ENCODE measurements at places on chromosomes 7 and 10.
A peak's percentile ranks its signal among the peaks of the same experiment; 100 is the strongest.

GRCh38 chr7:130841416-130841815 is 107.4 kb upstream of the KLF14 start:
- no peak for DNase-seq

- DNase-seq: no peak
Measured at GRCh38 chr10:72832701-72833100, 60.8 kb upstream of the OIT3 start.

GRCh38 chr10:93106631-93107072 is 33.0 kb downstream of the CYP26A1 start:
- no peak for DNase-seq

DNA sequence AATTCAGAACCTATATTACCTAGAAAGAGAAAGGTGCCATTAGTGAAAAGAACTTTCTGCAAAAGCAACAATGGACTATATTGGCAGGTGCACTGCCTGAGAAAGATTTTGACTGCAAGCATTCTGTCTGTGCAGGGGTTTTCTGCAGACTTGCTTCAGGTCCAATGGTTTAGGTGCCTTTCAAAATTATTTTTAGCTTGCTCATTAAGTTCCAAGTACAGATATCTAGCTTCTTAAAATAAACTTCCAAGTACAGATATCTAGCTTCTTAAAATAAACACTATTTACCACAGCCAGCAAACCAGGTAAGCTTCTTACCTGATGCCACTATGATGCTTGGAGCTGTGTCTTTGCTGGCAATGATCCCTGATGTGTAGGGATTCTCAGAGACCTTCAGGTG is 485.2 kb downstream of the SORCS1 start:
- no peak for DNase-seq

- no peak for DNase-seq
Measured at GRCh38 chr7:50594136-50594535, 28.9 kb upstream of the DDC start.

DNA sequence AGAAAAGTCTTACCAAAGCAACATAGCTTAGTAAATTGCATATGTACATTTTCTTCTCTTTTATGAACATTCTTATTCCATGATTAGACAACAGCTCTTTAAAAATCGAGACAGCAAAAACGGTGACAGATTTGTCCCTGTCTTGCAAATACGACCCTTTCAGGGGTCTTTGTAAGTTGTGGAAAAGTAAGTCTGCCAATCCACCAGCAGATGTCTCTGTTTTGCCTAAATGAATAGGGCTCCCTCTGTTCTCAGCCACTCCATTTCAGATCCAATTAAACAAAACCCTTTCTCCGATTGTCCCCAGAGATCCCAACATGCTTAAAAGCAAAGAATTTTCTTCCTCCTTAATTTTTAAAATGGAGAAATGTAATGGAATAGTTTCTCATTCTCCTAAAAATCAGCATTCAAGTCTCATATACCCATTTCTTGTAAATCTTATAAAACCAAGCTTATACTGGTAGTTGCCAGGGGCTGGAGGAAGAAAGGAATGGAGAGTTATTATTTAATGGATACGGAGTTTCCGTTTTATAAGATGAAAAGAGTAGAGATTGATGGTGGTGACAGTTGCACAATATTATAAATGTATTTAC is 61.0 kb upstream of the NFE2L3 start:
- DNase-seq: no peak

DNA sequence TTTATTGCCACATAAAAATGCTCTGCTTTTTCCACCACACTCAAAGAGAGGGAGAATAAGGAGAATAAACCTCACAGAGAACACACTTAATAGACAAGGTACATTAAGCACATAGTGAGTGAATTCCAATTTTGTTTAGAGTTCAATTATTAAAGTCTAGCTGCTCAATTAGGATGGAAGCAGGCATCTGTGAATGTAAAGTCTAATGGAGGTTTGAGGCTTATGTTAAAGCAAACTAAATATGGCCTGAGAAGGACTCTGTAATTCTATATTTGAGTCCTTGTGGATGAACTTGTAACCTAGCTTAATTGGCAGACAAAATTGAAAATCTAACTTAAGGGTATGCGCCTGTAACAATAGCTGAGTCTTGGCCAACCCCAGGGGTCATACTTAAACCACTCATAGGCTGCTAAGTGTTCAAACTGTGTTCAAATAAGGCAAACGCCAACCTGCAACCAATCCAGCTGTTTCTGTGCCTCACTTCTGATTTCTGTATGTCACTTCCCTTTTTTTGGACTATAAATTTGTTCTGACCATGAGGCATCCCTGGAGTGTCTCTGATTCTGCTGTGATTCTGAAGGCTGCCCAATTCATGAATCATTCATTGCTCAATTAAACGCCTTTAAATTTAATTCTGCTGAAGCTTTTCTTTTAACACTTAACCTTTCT is 31.3 kb upstream of the NME8 start:
- DNase-seq: no peak

- DNase-seq: no peak
Measured at GRCh38 chr10:63491588-63492316, 26.0 kb upstream of the JMJD1C start.

- peak; percentile 100 for DNase-seq
Measured at GRCh38 chr7:152463709-152464311, 28.0 kb upstream of the KMT2C start.

GRCh38 chr10:16845248-16845647 is 28.0 kb upstream of the RSU1 start:
- DNase-seq: no peak

DNA sequence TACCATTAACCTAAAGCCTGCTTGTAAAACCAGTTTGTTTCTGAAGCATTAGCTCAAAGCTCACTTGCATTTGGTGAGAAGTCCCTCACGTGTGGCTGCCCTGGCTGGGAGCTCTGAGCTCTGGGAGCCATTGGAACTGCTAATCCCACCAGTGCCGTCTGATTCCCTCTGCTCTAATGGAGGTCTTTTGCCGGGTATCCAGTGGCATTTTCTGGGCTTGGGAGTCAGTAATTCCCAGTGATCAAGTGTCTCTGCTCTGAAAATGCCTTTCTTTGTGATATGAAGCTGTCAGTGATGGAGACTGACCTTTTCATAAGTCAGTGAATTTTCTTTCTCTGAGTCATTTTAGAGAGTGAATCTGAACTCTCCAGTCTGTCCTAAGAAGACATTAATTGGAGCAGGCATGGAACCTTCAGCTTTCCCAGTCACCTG is 36.9 kb upstream of the FAM20C start:
- DNase-seq: no peak

GRCh38 chr7:43244232-43244631 is 131.8 kb downstream of the HECW1 start:
- DNase-seq: no peak

DNA sequence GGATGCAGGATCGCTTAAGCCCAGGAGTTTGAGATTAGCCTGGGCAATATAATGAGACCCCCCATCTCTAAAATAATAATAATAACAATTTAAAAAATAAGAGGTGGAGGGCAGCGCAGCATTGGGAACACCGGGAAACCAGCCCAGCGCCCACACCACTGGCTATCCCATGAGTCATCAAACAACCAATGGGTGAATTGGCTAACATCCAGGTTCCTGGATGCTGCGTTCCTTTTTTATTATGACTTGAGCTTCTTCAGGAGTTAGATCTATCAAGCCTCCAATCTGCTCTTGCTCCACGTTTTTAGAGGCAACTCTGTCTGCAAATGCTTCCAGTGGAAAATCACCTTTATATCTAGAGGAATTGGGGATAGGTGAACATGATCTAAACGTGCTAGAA is 10.0 kb upstream of the LRRC4 start:
- no peak for DNase-seq

DNA sequence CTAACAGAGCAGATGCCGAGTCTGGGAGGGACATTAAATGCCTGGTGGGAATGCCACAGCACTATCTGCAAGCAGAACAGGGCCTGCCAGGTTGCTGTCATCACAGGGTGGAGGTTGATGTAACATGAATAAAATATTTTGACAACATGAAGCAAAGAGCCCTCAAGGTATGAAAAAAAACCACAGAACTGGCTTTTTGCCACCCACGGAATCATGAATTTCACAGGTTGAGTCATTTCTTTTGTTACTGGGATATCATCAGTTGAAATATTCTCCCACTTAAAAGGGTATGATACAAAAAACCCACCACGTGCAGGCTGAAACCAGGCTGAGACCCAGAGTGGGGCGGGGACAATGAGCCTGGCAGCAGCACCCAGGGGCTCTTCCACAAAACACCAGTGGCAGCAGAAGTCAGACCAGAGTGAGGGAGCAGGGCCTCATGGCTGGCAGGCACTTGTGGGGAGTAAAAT is 220.1 kb downstream of the TNS3 start:
- DNase-seq: no peak

GRCh38 chr7:90453259-90453891 is 16.1 kb upstream of the PTTG1IP2 start:
- no peak for DNase-seq

- DNase-seq: peak; percentile 1
Measured at GRCh38 chr10:9096288-9096687, 1041.8 kb downstream of the GATA3 start.

GRCh38 chr7:42348631-42349030 is 111.6 kb upstream of the GLI3 start:
- DNase-seq: no peak

DNA sequence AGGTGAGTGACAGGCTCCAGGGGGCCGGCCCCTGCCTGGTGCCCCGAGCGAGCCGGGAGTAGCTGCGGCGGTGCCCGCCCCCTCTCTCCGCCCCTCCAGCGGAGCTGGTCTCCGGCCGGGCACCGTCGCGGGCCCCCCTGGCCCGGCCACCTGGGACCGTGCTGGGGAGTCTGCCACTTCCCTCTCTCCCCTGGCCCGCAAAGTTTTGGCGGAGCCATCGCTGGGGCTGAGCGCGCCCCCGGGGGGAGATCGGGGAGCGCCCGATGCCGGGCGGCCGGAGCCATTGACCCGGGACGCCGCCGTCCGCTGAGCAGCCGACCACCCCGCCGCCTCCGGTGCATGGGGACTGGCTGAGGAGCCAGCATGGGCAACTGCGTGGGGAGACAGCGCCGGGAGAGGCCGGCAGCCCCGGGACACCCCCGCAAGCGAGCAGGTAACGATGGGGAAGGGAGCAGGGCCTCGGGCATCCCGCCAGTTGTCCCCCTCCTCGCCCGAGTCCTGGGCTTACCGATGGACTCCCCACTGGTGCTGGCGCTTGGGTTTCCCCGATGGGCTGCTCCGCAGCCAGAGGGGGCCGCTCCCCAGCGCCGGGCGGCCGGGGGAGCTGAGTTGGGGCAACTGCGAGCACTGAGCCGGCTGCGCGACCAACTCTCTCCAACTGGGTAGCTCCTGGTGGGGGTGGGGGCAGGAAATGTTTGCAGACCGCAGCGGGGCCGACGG is at the start of gene UBTD1:
Gene UBTD1, plus strand, starts transcription at position 84 of the 720 bp plus-strand sequence. Its CDS starts 280 bp downstream, at position 364.
- no peak for DNase-seq

- no peak for DNase-seq
Measured at GRCh38 chr10:22429146-22429545, 83.8 kb downstream of the SPAG6 start.
